C1 segment of cervical spinal cord (tissue), 14 donors: ENCODE measurements at places on chromosomes 1 and 21.

DNA sequence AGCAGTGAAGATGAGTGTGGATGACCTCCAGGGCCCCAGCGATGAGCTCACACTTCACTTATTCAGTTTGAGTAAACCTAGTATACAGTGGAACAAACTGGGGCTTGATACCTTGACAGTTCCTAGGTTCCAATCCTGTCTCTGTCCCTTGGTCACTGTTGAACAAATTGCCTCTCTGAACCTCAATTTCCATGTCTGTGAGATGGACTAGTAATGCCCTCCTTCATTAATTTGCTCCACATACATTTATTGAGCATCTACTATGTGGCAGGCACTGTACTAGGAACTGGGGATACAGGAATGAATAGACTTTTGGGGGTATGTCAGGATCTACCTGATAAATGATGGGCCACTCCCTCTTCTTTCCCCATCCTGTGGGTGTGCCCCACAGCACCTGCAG lies 57.3 kb downstream of the SDC3 start:
- DNase-seq: no peak

GRCh38 chr1:1084372-1085170 lies 10.5 kb upstream of the RNF223 start:
- DNase-seq: no peak

GRCh38 chr1:155990005-155990739 lies 11.8 kb upstream of the ARHGEF2 start:
- peak; percentile 45 for DNase-seq

- no peak for DNase-seq
Observed at GRCh38 chr1:67741736-67742135, 56.7 kb downstream of the GADD45A start.

GRCh38 chr21:42459546-42460215 lies 36.3 kb downstream of the RSPH1 start:
- DNase-seq: no peak

GRCh38 chr1:76868154-76868882 lies 1.0 kb downstream of the ST6GALNAC5 start:
- no peak for DNase-seq

DNA sequence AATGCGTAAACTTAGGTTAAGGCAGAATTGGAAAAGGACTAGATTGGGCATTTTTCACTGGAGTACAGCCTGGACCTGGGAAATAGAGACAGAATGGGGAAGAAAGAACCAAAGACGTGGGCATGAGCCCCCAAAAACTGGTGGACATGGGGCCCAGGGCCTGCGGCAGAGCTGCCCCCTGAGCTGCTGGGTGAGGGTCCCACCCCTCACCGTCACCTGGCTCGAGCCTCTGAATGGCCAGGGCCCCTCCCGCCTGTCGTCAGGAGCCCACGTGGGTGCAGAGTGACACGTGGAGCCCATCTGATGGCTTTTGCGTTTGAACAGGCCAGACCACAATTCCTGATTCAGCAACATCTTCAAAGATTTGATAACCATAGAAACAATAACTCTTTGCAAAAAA lies 360.9 kb upstream of the VAMP3 start:
- no peak for DNase-seq

GRCh38 chr1:234550341-234551031 lies 59.5 kb downstream of the IRF2BP2 start:
- DNase-seq: peak; percentile 70

- DNase-seq: no peak
Observed at GRCh38 chr1:78792756-78793155, 143.1 kb downstream of the IFI44 start.

DNA sequence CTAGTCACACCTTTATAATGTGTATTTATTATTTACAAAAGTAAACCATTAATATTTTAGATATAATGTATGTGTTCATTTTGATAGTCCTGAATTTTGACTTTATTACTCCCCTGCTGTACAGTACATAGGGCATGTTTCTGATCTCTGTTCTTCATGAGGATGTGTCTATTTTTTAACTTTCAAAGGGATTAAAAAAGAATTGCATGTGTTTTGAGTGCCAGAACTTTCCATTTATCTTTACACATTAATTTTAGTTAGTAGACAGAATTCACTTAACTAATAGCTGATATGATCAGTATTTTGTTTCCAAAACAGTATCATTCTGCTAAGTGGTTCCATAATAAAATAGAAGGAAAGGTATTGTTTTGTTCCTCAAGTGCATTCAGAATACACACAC lies 3.1 kb downstream of the PBX1 start:
- no peak for DNase-seq

- DNase-seq: no peak
Observed at GRCh38 chr1:212774584-212774983, 17.0 kb downstream of the NSL1 start.

DNA sequence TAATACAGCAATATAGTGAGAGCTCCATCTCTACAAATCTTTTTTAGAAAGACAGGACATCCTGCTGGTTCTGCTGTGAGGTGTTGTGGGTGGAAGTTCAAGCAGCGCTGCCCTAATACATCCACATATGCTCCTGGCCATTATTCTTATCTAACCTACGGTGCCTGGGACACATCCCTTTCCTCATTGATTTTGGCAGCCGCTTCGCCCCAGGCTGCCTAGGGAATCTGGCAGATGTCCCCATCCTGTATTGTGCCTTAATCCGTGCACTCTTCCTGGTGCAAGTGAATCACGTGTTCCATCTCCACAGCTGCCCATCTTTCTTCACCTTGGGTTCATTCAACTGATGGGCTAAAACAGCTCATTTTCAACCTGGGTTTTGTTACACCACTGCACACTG lies 3.1 kb upstream of the UBE2G2 start:
- no peak for DNase-seq

DNA sequence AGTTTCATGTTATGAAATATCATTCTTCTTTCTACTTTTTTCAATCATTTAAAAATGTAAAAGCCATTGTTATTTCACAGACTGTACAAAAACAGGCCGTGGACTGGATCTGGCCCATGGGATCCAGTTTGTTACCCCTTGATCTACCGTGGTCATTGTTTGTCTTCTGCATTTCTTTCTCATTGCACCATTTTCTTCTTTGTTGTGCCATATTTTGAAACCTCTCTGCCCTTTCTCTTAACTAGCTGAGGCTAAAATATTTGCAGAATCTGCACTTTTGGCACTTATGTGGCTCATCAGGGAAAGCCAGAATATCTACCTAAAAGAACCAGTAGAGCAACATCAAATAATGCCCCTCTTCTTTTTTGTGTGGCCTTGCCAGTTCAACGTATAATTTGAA lies 50.5 kb downstream of the DNAJC6 start:
- DNase-seq: no peak

GRCh38 chr21:14271641-14272040 lies 55.7 kb downstream of the RBM11 start:
- DNase-seq: no peak

- no peak for DNase-seq
Observed at GRCh38 chr21:42216726-42217572, 2.0 kb upstream of the ABCG1 start.

DNA sequence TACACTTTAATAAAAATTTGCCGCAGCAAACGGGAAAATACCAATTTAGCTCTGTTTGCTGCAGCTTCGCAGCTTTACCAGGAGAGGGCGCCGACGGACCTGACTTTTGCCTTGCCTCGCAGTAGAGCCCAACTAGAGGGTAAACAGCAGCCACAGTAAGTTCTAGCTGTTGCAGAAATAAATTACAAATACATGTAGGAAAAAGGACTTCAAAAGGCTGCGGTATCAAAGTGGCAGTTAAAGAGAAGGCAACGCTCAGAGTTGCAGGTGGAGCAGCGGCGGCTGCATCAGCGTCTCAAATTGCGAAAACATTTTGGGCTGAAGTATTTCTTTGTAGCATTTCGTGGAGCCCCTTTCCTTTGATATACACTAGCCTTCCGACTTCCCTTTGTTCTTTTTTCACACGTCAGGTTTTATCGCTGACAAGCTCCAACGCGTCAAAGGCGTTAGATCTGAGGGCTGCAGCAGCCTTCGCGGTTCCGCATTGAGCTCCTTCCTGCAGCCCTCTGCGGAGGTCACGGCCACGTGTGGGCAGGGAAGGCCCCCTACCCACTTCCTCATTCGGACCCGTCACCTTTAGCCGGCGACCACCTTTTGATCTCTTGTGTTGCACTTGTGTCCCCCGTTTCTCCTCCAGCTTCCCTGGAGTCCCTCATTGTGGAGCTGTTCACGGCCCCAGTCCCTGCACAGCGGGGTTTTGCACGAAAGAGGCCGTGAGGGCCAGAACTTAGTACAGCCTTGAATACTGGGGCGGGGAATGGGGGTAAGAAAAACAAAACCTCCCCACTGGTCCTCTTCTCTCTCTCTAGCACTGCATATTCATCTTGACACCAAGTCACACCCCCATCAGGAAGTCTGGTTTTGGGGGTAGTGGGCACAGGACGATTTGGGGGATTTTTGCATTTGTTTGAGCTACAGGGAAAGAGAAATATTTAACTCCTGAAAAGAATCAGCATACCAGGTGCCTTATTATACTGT lies 72.8 kb downstream of the S1PR1 start:
- DNase-seq: no peak

GRCh38 chr1:35062518-35063196 lies 16.5 kb upstream of the ZMYM1 start:
- DNase-seq: no peak

- no peak for DNase-seq
Observed at GRCh38 chr1:223843934-223844786, 1.6 kb downstream of the TP53BP2 start.

GRCh38 chr1:239815074-239815473 lies 276.6 kb upstream of the FMN2 start:
- DNase-seq: no peak

DNA sequence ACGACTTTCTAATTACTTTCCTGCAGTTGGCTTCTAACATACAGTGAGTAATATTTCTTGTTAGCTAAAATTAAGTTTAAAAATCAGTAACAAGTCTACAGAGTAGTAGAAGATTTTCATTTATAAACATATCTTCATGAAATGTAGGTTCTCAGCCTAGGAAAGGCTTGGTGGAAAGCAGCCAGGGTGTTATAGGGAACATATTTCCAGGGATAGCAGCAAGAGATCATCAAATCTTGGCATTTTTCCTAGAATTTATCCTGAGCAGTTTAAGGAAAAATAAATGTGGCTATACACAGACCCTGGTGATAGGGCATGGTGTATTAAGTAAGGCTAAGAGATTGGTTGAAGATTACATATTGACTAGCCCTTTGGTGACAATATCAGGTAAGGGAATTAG lies 203.5 kb upstream of the NEGR1 start:
- DNase-seq: no peak

DNA sequence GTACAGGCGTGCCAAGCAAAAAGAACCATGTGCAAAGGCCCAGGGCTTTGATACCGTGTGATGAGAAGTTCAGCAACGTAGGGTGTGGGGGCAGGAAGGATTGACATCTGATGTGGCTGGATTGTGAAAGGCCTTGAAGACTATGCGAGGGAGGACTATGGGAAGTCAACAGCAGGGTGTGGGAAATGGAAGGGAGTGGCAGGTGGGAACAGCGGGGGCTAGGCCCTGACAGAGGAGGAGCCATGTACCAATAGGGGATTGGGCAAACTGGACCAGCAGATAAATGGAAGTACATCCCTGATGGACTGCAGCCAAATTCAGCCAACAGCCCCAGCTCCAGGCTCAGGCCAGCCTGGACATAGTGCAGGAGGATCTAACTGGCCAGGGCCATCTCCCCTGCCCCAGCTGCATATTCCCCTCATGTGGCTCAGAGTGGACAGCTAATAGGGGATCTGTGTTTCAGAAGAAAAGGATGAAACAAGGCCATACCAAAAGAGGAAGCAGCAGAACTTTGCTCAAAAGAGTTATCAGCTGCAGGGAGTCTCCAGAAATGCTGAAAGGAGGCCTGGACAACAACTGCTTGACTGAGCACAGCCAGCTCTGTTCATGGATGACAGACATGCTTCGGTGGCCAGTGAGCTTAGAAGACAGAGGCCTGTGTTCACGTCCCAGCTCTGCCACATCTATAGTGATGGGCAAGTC lies 140.2 kb upstream of the SGIP1 start:
- DNase-seq: no peak

- DNase-seq: no peak
Observed at GRCh38 chr1:31642366-31642765, 2.3 kb downstream of the PEF1 start.

DNA sequence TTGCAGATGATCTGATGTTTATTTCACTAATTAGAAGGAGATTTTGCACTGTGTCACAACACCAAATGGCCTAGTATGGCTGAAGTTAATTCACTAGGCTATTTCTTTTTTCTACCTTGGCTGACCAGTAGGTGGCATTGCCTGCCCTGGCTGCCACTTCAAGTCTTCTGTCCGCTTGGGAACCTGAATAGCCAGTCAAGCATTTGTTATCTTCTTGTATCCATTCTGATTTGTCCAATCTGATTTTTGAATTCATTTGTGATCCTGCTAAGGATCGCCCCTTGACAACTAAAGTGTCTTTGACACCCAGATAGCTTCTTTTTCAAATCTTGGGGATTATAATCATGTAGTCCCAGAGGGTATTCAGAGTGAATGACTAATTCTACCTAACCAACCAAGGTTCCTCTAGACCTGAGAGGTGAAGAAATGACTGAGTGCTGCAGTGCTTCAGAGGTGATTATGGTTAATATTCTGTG lies 99.4 kb downstream of the GIPC2 start:
- DNase-seq: no peak

- no peak for DNase-seq
Observed at GRCh38 chr1:162398999-162399580, 12.8 kb downstream of the SH2D1B start.

GRCh38 chr1:74324684-74325448 lies 89.7 kb downstream of the TNNI3K start:
- DNase-seq: no peak

DNA sequence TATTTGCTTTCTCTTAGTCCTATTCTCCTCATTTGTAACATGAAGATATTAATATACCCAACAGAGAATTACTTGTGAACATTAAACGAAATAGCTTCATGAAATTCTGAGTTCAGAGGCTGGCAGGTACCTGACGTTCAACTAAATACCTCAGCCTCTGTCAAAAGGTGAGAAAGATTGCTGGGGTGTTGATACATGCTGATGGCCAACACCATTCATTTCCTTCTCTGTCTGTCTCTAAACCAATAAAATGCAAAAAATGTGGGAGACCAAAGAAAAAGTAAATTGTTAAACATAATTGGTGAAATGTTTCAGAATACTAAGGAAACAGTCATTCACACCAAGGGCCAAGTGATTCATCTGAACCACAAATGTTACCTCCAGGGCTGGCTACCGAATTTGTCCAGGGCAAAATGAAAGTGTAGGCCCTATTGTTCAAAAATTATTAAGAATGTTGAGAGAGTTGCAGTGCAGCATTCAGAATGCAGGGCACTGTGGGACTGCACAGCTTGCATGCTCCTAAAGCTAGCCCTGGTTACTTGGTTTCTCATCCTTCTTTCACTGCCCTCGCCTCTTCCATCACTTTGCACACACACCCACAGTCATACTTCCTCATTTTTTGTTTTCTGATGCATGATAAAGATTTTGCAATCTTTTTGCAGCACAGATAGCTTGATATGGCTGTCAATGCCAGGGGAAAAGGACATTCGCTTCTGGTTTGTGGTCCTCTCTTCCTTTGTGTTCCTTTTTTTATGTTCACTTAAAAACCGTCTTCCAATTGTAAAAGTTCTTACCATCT lies 414.3 kb upstream of the NR5A2 start:
- DNase-seq: no peak

GRCh38 chr1:11198851-11199594 lies 9.9 kb downstream of the ANGPTL7 start:
- peak; percentile 42 for DNase-seq

GRCh38 chr21:44283948-44284347 lies 1.7 kb upstream of the AIRE start:
- no peak for DNase-seq

GRCh38 chr1:64505232-64505943 lies 35.5 kb downstream of the CACHD1 start:
- no peak for DNase-seq

GRCh38 chr1:194056169-194056568 lies 869.8 kb upstream of the B3GALT2 start:
- DNase-seq: no peak
